Glutamatergic neuron (in vitro differentiated cells): ENCODE measurements at places on chromosomes 3 and 15. TPM values are rescaled to one million over a fixed set of nuclear protein-coding genes. Genes with fewer than 3 reads are reported as not detected.

Gene GRIP2
- 0.34 TPM for total RNA-seq

Gene EBLN2
- total RNA-seq, result 5.7 TPM

Gene PCSK6
- 3.8 TPM for total RNA-seq

Gene CPEB1
- 15.2 TPM for total RNA-seq

Gene CHRM5
- total RNA-seq, result not detected

DNA sequence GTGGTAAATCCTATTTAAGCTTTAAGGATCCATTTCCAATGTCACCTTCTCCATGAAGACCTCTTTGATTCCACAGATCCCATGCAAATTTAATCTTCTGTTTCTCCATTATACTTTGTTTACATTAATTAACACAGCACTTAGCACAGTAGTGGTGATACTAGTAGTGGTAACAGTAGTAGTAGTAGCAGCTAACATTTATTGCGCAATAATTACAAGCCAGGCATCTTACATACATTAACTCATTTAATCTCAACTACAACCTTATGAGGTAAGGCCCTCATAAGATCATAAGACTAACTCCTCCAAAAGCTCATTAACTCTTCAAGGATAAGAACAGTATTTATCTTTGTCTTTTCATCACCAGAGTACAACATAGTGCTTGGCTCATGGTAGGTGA, 54.8 kb upstream of the FSIP1 start:
- no peak for DNase-seq

DNA sequence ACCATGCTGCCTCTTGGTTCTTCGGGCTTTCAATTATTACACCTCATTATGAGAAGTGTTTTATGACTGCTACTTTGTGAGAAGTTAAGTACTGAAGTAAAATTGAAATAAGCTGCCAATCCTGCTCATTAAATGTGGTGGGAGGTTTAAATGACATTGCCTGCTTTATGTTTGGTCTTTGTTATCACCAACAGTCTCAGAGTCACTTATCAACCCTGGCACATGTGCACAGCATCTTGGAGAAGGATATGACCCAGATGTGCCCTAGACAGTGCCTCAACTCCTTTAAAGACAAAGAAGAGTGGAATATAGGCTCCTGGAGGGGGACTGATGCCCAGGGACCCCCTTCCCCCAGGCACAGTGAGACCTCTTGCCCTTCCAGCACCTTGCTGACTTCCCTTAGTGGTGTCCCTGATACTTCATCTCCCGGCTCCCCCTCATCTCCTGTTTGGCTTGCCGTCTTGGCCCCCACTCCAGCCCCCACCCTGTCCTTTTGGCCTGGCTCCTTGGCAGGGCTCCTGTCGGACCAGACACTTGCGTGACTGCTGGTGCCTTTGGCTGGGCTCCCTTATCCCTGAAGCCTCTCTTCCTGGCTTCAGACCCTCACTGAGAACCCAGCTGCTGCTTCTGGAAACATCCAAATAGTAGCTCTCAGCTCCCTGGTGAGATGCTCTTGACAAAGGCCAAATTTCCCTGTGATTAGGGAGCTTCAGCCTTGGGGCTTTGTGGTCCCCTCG, 39.8 kb downstream of the ARHGAP31 start:
- no peak for DNase-seq

DNA sequence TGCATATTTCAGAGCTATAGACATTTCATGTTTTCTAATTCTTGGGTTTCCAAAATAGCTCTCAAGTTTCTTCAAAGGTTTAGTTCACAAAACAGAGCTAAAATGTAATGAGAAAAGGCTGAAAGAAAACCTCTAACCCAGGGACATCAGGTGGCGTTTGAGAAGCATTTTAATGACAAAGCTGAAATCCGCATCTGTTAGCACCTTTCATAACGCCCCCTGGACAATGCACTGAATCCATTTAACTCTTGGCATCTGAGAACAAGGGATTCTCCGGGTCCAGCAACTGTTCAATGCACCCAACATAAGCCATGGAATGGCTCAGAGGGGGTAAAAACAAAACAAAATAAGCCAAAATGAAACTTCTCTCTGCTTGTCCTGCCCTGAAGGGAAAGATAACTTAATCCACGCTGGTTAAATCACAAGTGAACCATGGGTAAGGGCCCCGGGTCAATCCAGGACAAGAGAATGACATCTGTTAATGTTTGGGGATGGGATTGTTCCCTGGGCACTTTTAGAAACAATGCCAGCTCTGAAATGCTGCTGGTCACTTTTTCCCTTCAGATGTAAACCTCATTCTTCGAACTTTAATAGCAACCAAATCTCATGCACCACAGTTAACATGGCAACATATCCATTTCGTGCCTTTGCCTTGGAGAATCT, 466.2 kb upstream of the ADAMTS9 start:
- no peak for DNase-seq

- no peak for DNase-seq
Observed at GRCh38 chr3:197010556-197011351, 18.9 kb downstream of the MELTF start.

GRCh38 chr3:27914199-27914598, 192.1 kb upstream of the EOMES start:
- DNase-seq, result no peak

DNA sequence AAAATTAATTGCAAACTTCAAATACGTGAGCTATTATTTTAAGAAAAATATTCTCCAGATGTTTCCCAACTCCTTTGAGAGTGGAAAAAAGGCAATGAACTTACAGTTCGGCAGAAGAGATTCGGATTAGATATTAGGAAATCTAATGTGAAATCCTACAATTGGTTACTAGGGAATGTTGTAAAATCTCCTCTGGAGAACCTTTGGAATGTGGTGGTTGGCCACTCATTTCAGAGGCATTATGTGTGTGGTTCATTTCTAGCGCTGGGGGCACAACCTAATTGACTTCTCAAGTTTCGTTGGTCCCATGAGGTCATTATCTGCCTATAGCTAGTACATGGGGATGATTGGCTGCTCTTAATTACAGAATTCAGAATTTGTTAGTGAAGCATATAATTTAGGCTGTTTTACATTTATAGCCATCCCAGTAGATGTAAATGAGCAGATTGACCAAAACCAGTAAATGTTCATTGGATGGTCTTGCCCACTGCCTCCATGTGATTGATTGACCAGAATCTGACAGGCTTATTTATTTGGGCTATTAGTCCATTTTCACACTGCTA, 34.6 kb upstream of the CMSS1 start:
- DNase-seq, result no peak

DNA sequence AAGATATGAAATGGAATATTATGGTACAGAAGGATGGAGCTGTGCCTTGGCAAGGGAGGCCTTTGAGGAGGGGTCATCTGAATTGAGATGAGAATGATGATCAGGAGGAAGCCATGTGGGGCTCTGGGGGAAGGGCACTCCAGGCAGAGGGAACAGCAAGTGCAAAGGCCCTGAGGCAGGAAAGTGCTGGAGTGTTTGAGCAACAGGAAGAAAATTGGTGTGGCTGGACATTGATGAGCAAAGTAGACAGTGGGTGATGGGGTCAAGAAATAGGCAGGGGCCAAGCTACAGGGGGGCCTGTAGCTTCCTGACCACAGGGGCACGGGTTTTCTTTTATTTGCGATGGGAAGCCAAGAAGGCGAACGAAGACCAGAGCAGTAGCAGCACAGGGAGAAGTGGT, 3.3 kb upstream of the GP9 start:
- no peak for DNase-seq

DNA sequence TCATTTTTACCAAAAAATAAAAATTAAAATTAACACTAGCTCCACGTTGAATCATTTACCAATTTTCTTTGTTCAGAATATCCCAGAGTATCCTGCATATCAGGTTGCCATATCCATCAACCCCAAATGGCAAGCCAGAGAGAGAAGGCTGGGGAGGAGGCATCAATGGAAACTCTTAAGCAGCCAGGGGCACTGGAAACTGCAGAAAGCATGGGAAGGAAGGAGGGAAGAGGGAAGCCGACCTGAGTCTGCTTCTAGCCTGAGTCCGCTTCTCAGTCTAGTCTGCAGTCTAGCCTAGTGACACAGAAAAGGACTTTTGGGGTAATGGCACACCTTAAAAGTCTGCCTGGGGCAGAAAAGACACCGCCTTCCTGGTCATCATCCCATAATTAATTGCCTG, 1.6 kb upstream of the MTHFS start:
- DNase-seq, result no peak

DNA sequence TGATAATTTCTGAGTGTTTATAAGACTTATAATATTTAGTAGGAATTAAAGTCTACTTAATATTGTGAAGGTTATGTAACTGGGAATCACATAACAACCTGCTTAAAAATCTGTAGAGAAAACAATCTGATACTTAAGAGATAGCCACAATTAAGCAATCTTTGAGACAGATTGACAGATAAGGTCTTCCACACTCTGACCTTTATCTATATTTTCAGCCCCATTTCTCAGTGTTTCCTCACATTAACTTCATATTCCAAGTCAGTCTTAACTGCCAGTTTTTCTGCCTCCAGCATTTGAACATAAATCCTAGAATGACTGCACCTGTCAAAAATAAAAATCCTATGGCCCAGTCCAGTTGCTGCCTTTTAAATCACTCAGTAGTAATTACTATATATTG, 423.2 kb downstream of the PYDC2 start:
- DNase-seq, result no peak

GRCh38 chr3:72041076-72041475, 256.1 kb upstream of the PROK2 start:
- no peak for DNase-seq

DNA sequence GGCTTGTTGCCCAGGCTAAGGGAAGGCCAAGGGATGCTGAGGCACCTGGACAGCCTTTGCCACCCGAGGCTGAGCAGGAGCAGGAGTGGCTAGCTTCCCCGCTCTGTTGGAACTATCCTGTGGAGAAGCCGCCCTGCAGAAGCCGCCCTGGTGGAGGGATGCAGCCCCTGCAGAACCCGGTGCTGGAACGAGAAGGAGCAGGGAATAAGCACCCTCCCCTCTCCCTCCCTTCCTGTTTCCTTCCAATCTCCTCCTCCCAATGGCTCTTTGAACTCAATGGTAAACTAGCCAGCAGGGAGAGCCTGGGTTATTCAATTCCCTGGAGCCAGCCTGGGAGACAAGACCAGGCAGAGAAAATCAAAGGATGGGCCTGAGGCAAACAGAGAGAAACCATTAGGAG, 11.8 kb upstream of the HRG start:
- DNase-seq, result peak; percentile 36
